ENCODE measurements at places on chromosomes 12 and 14.

DNA sequence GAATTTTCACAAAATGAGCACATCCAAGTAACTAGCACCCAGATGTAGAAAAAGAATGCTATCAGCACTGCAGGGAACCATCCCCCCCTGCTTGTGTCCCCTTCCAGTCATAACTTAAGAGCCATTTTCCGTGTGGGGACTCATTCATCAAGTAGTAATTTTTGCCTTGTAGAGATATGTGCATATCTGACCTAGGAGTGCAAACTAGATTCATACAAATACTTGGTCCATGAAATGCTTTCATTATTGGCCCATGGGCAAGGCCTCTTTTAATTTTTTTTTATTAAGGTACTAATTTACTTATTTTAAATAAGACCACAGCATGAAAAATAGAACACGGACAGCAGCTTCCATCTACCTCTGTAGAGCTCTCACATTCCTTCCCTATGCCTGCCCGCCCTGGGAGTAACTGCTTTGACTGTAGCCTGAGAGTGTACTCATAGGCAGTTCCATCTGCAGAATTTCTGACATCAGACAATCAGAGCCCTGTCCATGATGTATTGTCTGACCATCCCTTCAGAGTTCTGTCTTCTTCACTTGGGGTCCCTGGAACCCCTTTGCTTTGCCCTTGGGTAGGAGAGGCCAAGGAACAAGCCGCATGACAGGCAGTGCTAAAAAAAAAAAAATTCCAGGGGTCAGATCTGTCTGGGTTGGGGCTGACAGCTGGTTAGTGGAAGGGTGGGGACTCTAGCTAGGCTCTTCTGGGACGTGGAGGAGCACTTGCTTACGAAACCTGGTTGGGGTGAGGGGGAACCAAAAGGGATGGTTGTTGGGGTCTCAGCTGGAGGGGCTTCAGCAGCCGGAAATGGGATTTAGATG, 131.7 kb downstream of the C12orf75 start:
- DNase-seq: no peak

DNA sequence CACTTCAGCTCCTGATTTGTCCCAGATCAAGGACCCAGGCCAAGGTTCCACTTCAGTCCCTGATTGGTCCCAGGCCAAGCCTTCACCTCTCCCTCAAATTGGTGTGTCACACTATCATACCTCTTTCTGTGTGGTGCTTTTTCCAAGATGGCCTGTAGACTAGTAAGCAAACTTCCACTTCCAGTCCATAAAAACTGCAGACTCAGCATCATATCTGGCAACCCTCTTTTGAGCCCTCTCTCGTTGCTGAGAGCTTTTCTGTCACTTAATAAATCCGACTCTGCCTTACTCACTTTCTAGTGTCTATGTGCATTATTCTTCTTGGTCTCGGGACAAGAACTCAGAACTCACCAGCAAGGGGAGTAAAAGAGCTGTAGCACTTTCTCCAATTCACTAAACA, 1395.1 kb downstream of the LRFN5 start:
- DNase-seq: no peak

- no peak for DNase-seq
Observed at GRCh38 chr12:123923038-123923437, 49.6 kb downstream of the CCDC92 start.

DNA sequence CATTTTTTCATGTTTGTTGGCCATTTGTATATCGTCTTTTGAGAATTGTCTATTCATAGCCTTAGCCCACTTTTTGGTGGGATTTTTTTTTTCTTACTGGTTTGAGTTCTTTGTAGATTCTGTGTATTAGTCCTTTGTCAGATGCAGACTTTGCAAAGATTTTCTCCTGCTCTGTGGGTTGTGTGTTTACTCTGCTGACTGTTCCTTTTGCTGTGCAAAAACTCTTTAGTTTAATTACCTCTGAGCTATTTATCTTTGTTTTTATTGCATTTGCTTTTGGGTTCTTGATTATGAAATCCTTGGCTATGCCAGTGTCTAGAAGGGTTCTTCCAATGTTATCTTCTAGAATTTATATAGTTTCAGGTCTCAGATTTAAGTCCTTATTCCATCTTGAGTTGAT, 220.0 kb downstream of the FUT8 start:
- no peak for DNase-seq

GRCh38 chr12:98359856-98360255, 155.5 kb upstream of the TMPO start:
- no peak for DNase-seq

DNA sequence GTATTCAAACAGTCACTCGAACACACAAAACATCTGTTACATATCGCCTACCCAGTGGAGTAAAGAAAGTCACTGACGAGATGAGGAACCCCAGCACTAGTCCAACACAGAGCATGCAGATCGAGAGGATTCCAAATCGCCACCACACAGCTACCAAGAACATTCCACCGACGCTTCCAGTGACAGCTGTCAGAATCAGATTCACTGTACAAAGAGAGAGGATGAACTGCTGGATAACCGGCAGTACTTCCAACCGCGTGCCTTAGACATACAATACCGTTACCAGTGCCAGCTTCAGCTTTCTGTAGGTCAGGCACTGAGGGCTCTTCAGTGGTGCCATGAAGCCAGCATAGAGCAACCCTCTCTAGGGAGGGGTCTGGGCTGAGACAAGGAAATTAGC, 34.5 kb downstream of the TM7SF3 start:
- no peak for DNase-seq

- DNase-seq: peak; percentile 70
Observed at GRCh38 chr14:22428700-22429291, 160.2 kb downstream of the DAD1 start.

DNA sequence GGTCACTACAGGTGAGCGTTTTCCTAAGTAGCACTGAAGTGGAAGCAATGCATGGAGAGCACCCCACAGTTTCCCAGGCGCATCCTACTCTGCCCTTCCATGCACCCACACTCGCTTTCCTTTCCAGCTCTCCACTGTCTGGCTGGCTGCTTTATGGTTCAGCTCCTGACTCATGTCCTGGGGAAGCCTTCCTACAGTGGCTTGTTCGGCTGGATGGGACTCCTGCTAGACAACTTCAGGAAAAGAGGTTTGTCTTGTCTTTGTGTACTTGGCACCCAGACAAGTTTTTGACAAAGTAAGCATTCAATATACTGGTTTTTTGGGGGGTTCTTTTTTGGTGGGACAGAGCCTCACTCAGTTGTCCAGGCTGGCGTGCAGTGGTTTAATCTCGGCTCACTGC, 21.6 kb downstream of the PPM1H start:
- DNase-seq: no peak

GRCh38 chr14:91419451-91419850, 1.8 kb upstream of the CCDC88C start:
- no peak for DNase-seq

DNA sequence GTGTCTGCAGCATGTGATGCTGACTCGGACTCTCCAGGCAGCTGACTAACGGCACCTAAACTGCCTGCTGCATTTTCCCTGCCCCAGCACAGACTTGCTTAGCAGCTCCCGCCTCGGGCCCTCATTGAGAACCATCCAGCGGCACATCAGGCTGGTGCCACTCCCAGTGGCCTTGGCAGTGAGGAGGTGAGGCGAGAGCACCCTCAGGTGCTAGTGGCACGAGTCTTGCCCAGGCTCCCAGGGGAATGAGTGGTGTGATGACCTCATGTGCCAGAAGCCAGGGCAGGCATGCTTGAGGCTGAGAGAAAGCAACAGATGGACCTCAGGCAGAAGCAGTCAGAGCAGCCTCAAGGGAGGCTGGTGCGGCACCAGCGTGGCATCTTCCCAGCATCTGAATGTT, 60.2 kb downstream of the PRKCH start:
- no peak for DNase-seq

- DNase-seq: no peak
Observed at GRCh38 chr12:121165316-121165715, 32.6 kb downstream of the P2RX7 start.

- no peak for DNase-seq
Observed at GRCh38 chr12:27107986-27108385, 25.6 kb upstream of the C12orf71 start.

GRCh38 chr12:8816448-8817050, 5.9 kb upstream of the A2ML1 start:
- peak; percentile 38 for DNase-seq
